ENCODE measurements at places on chromosomes 16 and 17.
A peak's percentile ranks its signal among the peaks of the same experiment; 100 is the strongest.

DNA sequence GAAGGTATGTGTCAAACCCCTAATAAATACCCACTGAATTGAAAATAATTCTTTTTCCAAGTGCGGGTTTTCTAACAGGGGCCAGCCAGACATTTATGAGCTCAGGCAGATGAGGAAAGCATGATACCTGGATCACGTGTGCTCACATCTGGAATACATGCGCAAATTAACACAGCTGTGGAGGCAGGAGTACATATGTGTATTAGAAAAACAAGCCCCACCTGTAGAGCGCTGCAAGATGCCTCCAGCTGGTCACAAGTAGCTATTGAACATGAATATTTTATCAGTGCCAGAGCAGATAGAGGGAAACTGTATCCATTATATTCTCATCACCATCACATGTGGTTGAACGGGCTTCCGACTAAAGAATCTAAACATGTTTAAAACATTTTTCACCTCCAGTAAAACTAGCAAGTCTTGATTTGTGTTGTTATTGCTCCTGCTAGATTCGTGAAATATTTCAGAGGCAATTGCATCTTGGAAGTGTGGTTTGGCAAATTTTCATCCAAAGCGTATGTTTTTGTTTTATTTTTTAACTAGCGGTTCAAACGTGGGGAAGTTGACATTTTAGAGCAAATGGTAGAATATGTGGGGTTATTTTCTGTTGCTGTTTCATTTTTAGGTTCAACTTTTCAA, 482.8 kb downstream of the CDH13 start:
- DNase-seq = no peak

GRCh38 chr16:57255686-57256415, 10.8 kb downstream of the ARL2BP start:
- DNase-seq = no peak

- DNase-seq = peak; percentile 64
These were observed at the start of gene FBXO47 for GRCh38 chr17:38967290-38967738. TSS of gene FBXO47 (minus strand) at chr17:38967403. CDS start at chr17:38963025, 4,378 bp downstream.

GRCh38 chr17:66604376-66604775, 230.5 kb upstream of the CACNG5 start:
- DNase-seq = no peak

All from T-helper 17 cell (primary cell).